ENCODE measurements at places on chromosomes 16 and 17.

- no peak for DNase-seq
Observed at GRCh38 chr17:44568945-44569858, 11.9 kb downstream of the FZD2 start.

- DNase-seq = no peak
Observed at GRCh38 chr17:36481829-36482228, 4.7 kb upstream of the ZNHIT3 start.

- no peak for DNase-seq
Observed at GRCh38 chr17:60165971-60166370, 16.2 kb downstream of the CA4 start.

DNA sequence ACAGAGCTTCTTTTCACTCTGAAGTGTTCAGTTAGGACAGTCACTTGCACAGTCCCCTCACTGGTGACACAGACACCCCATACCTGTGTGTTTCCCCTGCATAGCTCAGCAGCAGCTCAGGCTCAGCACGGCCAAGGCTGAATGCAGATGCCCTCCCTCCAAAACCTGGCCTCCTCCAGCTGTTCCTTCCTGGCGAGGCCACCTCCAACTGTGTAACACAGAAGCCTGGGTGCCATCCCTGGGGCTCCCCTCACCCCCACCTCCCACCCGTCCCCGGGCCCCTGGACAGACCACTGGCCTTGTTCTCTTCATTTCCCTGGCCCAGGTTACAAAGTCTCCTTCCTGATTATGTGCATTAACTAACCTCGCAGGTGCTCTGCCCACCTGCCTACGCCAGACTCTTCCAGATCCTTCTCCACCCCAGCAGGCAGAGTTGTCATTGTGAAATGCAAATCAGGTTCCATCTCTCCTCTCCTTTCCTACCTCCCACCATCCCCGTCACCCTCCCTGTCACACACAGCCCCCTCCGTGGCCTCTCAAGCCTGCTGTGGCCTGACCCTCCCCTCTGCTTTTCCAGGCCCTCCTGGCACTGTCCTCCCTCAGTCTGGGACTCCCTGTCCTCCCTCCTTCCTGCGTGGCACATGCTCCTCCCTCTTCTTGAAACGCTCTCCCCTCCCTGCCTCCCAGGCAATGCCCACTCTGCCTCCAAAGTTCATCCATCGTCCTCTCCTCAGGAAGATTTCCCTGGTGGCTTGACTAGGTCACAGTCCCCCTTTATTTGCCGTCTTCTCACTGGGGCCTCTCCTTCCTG, 26.4 kb downstream of the MLYCD start:
- DNase-seq = no peak

- DNase-seq = no peak
Observed at GRCh38 chr17:39755554-39756379, 18.0 kb downstream of the GRB7 start.

- DNase-seq = peak; percentile 55
Observed at GRCh38 chr17:44759086-44759915, 513 bp downstream of the ADAM11 start.

- no peak for DNase-seq
Observed at GRCh38 chr16:85612191-85612800, 826 bp upstream of the GSE1 start.

GRCh38 chr17:29732613-29733012, 109.9 kb upstream of the CORO6 start:
- no peak for DNase-seq

DNA sequence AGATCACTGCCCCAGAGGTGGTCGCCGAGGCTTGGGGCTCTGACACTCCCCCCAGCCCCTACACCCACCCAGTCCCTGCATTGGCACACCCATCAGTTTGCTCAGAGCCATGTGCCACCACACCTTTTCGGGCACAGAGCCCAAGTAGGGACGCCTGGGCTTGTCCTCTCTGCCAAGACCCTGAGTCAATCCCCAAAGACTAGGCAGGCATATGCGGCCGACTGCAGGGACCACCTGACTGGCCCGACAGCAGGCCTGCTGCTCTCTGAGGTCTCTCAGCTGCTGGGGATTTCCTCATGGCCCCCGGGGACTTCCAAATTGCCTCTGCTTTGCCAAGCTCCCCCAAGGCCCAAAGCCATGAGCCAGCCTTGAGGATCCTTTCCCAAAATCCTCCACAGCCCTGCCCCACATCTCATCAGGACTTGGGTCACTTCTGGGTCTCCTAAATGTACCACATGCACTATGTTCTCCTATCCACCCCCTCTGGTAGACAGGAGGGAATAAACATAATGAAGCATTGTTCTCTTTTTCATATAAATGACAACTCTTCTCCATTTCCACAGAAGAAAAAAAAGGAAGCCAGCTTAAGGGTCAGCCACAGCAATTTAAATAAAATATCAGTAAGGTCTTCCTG, 30.6 kb downstream of the MYO18A start:
- DNase-seq = no peak

- no peak for DNase-seq
Observed at GRCh38 chr17:77495575-77495974, 354.8 kb downstream of the SEC14L1 start.

- DNase-seq = no peak
Observed at GRCh38 chr17:16929035-16929680, 42.8 kb downstream of the TNFRSF13B start.

Measured in D721Med (cell line).